NT2/D1 (cell line): ENCODE measurements at places on chromosomes 3 and 15.

GRCh38 chr15:51864408-51865056, 35.1 kb downstream of the TMOD3 start:
- peak; percentile 13 for DNase-seq

DNA sequence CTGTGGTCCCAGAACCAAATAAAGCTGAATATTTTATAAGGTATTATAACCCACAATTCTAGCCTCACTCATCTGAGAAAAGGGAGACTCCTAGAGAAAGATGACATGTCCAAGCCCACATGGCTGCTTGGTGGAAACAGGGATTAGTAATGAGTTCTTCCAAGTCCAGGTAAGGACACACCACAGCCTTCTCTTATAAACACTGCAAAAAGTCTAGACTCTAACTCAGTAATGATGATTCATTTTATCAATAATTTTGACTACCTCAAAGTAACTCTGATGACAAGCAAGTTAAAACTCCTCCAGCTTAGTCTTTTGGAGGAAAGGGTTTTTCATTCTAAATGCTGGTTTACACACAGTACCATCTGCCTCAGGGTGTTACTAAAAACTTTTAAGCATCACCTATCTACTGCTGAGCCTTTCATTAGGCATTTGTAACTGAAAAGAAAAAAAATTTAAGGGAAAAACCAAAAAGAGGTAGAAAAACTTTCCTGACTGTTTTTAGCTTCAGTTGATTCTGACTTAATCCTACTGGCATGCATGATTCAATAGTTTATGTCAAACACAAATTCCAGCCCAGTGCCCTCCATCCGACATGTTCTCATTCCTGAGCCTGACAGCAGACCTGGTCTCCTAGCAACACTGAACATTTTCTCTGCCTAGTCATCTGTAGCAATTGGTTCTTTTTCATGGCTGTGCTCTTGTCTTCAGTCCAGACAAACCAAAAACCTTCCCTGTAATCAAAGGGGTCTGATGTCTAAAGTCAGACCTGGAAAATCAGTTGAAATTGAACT, 43.9 kb downstream of the P3H2 start:
- DNase-seq: peak; percentile 55

- no peak for DNase-seq
These were observed 19.9 kb downstream of the INO80 start for GRCh38 chr15:41096178-41096577.

- no peak for DNase-seq
These were observed 11.5 kb upstream of the LMCD1 start for GRCh38 chr3:8490079-8490552.

GRCh38 chr3:150225986-150226385, 182.1 kb upstream of the TSC22D2 start:
- DNase-seq: no peak

GRCh38 chr3:177610686-177611633, 413.7 kb upstream of the TBL1XR1 start:
- no peak for DNase-seq

DNA sequence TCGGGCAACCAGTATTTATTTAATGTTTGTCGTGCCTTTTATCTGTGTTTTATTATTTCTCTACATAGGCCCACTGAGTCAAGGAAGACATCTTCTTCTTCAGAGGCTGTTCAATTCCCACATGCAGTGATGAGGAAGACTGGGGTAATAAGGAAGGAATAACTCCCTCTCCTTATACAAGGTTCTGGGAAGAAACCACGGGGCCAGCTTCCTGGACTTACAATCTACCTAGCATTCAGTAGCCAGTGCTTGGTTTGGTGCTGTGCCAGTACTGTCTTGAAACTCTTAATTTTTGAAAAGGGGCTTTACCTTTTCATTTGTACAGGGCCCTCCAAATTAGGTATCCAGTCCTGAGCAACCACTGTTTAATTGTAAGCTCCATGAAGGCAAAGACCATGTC, 51.2 kb downstream of the SRGAP3 start:
- no peak for DNase-seq

- DNase-seq: no peak
These were observed 2.8 kb downstream of the CLSTN2 start for GRCh38 chr3:139937674-139938279.

DNA sequence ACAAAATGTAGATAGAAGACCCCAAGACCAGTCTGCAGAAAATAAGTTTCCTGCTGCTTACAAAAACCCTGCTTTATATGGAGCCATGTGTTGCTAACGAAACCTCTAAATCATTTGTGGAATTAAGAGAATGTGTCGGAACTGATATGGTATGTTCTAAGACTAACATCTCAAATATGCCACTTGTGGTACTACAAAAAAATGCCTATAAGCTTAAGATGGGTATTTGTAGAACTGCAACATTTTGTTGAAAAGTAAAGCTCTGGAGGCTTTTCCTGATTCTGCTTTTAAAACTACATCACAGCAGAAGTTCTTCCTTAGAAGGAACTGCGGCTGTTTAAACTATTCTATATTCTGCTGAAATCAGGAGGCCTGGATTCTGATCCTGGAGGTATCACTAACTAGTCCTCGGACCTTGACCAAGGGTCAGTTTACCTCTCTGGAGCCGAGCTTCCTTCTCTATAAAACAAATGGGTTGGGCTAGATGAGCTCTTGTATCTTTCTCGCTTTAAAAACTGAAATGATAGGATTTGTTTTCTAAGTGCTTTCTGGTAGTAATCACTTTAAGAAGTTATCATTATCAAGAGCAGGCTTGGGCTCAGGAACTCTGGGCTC, 74.9 kb downstream of the RAD18 start:
- DNase-seq: no peak

DNA sequence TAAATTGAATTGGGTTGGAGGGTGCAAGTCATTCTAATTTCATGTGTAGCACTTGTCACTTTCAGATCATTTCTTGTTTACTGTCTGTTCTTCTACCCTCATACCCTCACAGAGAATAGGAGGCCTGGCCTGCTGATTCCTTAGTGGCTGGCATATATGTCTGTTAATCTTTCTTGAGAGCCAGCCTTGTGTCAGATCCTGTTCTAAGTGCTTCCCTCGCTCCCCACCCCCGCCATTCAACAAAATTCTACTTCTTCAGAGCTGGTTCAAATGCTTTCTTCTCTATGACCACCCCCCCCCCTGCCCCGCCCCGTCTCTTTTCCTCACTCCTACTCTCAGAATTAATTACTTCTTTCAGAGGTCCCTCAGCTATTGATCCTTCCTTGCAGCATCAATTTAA, 1.5 kb upstream of the U2SURP start:
- no peak for DNase-seq

DNA sequence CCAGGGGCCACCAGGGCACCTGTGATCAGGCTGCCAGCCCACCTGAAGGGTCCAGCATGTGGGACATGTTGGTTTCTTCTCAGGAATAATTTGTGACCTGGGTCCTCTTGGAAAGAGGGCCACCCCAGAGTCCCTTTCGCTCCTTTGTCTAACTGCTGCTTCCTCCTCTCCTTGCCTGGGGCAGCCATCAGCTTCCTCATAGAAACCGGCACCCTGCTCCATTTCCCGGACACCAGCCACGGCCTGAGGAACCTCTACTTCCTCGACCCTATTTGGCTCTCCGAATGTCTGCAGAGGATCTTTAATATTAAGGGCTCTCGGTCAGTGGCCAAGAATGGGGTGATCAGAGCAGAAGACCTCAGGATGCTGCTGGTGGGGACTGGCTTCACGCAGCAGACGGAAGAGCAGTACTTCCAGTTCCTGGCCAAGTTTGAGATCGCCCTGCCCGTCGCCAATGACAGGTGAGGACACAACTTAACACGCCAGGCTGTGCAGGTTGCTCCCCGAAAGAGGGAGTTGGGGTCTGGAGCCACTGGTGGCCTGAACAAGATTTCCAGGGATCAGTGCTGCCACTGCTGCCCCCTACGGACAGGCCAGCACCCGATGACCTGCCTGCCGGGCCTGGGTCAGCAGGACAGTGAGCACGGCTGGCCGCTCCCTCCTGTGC, 109.7 kb downstream of the LRRK1 start:
- DNase-seq: no peak

- DNase-seq: no peak
These were observed 51.8 kb downstream of the ATP8B4 start for GRCh38 chr15:50067254-50067653.

GRCh38 chr3:10772271-10773161, 43.5 kb upstream of the SLC6A11 start:
- no peak for DNase-seq

DNA sequence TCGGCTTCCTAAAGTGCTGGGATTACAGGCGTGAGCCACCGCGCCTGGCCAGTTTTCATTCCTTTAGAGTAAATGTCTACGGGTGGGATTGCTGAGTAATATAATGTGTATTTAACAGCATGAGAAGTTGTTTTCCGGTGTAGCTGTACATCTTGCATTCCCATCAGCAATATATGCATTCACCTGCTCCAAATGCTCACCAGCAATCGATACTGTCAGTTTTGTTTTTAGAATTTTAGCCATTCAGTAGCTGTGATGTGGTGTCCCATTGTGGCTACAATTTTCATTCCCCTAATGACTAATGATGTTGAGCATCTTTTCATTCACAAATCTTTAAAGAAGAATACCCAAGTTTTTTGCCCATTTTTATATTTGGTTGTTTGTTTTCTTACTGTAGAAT, 134.8 kb upstream of the RGMA start:
- no peak for DNase-seq

DNA sequence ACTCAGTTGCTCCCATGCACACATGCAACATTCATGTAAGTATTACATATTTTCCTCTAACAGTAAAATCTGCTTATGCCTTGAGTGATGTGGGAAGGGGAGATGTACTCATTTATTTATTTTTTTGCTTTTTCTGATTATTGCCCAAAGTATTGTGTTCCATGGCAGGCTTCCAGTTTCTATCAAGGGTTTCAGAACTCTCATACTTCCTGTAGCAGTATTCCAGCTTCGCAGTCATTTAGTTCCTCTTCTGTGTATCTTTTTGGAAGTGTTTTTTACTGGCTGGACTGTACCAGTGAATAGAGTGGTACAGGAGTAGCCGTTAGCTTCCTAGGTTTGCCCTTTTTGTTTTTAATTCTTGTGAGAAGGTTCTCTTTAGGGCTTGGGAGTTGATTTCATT, 26.9 kb downstream of the RAB11A start:
- DNase-seq: no peak

DNA sequence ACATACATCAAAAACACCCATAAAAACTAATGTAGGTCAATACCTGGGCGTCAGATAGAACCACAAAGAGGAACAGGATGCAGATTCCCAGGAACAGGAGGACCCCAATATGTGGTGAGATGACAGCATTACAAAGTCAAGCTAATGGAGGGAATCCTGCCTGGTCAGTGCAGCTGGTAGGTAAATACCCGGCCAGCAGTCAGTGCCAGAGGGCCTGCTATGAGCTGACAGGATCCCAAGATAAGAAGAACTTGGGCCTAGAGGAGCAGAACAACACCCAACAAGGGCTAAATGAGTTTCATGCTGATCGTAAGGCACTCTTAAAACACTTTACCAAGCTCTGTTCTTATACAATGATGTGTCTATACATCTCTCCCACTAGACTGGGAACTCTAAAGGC, 61.2 kb upstream of the KCNMB2 start:
- no peak for DNase-seq

- no peak for DNase-seq
These were observed 46.2 kb downstream of the GLDN start for GRCh38 chr15:51387699-51388041.

GRCh38 chr3:107994181-107994580, 96.7 kb downstream of the CD47 start:
- DNase-seq: no peak

DNA sequence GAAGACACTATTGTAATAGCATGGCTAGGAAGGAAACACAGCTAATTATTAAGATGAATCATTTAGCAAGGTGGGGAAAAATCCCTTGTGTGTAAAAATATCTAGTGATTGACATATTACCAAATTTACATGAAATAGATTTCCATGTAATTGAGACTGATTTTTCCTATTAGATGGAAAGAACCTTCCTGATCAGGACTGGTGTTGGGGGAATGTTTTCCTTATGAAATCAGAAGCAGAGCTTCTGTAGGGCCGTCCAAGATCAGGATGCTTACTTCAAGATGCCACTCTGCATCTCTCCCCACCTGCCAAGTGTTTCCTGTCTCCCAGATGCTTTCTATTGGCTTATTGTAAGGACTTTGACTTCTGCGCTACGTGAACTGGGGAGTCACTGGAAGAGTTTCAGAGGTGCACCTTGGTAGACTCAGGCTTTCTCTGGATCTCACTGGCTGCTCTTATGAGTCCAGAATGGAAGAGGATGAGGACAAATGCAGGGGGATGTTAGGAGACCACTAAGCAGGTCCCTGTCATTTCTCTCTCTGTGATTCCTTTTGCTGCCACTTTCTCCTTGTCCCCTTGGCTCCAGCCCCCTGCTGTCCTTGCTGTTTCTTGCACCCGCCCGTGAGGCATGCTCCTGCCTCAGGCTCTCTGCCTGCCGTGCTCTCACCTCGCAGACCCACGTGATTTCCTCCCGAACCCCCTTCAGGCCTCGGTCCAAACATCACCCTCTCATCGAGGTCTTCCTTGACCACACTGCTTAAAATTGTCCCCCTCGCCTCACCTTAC, 30.1 kb downstream of the BTD start:
- DNase-seq: no peak

GRCh38 chr3:123336001-123336400, 112.9 kb downstream of the ADCY5 start:
- no peak for DNase-seq

GRCh38 chr3:186683979-186684378, 18.2 kb downstream of the HRG start:
- DNase-seq: peak; percentile 51

- no peak for DNase-seq
These were observed 97.8 kb upstream of the MEF2A start for GRCh38 chr15:99467853-99468464.

GRCh38 chr3:127671523-127672428, 976 bp upstream of the ABTB1 start:
- DNase-seq: no peak

GRCh38 chr3:14391033-14391432, 11.4 kb upstream of the SLC6A6 start:
- DNase-seq: no peak

GRCh38 chr15:81363276-81363675, 10.7 kb downstream of the TMC3 start:
- no peak for DNase-seq

- DNase-seq: no peak
These were observed 51.6 kb upstream of the MITF start for GRCh38 chr3:69687641-69688040.

- DNase-seq: no peak
These were observed 1.3 kb upstream of the CCDC12 start for GRCh38 chr3:46977811-46978195.

GRCh38 chr3:44339181-44340057, 853 bp downstream of the TCAIM start:
- no peak for DNase-seq

- no peak for DNase-seq
These were observed 148.4 kb upstream of the CGNL1 start for GRCh38 chr15:57227899-57228298.

GRCh38 chr15:90822204-90822955, 46.0 kb upstream of the FURIN start:
- no peak for DNase-seq
